Fibroblast of skin of abdomen (primary cell): ENCODE measurements at places on chromosomes 16 and 17.

DNA sequence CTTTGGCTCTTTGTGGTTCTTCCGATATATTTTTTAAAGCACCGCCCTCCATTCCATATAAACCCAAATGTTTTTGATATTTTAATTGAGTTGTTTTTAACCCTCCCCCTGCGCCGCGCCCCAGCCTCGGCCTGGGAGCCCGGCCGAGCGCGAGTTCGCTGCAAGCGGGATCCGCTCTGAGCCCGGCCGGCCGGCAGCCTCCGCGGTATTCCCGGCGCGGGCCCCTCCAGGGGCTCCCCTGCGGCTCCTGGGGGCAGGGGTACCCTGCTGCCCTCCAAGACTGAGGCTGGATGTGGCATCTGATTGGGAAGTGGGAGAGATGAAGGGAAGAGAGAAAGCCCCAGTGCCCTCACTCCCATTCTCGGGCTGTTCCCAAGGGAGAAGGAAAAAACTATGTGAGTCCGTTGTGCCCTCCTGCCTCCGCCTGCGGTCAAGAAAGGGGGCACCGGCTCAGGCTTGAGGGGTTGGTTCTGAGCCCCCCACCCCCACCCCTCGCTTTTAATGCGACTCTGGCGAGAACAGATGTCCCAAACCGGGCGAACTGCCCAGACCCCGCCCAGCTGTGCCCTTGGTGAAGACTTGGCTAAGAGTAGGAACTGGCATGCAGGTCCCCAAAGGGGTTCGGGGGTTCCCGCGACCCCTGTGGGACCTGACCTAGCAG is 8.6 kb downstream of the NEUROD2 start:
- DNase-seq = no peak

DNA sequence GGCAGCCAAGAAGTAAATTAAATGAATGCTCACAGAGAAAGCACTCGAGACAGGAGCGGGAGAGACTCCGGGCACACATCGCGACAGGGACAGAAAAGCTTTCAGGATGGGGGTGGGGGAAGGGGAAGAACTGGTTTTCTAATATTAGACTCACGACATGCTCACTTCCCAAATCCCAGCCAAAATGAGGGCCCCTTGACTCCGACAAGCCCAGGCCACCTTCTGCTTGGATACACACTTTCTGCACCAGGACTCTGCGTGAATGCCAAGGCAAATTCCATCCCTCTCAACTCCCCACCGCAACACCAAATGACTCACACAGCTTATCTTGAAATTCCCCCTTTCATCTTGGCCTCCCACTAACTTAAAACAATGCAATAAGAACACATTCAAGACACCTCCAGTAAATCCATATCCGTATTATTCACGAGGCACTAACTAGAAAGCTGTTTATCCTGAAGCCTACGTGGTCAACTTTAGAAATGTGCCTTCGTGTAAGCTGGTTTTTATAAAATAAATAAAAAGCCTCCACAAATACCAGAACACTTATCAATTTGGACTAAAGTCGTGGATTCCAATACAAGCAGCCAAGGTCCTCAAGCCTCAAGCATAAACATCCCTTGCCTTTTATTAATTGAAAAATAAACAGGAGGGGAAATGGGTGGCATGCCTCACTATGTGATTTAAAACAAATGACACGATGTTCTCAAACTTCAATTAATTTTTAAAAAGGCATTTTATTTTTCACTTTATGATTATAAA is 46.1 kb downstream of the NXN start:
- DNase-seq = peak; percentile 94

DNA sequence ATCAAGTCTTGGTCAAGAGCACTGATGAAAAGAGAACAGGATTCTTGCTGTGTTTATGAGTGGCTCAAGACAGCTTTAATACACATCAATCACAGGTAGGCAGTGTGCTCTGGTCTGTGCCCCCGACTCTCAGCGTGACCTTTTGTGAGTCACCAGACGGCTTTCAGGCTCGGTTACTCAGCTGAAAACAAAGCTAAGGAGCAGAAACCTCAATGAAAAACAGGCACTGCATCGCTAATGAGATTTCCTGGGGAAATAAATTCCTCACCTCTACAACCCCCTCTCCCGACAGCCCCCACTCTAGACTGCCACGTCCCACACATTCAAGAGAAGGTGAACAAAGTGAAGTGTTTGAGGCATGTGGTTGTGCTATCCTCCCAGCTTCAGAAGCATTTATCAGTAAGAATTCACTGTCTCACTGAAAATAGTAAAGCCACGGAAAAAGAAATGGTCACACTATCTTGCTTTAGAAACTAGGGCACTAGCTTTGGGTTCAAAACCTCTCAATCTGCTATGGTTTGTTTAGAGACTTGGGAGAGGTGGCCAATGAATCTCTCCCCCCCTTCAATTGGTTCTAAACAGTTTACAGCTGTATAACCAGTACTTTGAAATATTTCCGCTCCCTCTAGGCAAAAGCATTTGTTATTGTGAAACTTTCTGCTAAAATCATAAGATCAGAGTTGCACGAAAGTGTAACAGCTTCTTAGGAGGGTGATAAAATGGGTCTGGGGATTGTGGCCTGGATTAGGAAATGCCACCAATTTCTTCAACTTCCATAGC is 199.5 kb upstream of the PMFBP1 start:
- DNase-seq = peak; percentile 54

GRCh38 chr17:75693500-75694481 is 26.7 kb downstream of the SAP30BP start:
- DNase-seq = peak; percentile 84

DNA sequence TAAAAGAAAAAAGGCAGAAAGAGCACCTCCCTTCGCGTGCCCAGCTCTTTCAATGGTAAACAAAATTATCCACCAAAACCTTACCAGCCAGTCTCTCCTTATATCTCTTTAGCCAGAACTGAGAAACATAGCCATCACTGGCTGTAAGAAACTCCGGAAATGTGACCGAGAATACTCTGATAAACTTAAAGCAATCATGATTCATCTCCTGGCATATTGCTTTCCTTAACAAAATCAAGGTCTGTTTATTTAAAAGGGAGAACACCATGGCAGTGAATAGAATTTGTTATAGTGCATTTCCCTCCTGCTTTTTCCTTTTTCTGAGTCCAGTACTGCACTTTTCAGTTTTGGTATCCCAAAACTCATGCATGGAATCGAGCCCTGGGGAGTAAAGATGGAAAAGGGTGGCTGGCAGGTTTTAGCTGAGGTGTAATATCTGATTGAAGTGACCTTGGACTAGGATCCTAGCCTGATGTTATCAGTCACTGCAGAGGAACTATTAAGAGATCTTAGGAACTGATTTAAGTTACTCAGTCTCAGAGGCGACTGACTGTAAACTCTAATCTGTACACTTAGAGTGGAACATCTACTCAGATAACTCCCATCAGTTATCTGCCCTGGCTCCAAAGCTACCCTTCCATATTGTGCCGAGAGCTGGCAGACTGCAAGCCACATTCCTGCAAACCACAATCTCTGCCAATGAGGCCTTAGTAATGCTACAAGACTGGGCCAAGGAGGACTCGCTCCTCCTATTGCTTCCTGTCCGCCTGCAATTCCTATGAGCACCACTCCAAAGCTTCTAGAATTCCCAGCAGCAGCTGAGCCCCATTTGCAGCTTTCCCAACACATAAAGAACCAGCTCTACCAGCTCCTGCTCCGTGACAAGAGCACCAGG is 7.4 kb upstream of the COX10 start:
- peak; percentile 72 for DNase-seq

- DNase-seq = no peak
Measured at GRCh38 chr16:4833584-4833983, 13.5 kb downstream of the GLYR1 start.

DNA sequence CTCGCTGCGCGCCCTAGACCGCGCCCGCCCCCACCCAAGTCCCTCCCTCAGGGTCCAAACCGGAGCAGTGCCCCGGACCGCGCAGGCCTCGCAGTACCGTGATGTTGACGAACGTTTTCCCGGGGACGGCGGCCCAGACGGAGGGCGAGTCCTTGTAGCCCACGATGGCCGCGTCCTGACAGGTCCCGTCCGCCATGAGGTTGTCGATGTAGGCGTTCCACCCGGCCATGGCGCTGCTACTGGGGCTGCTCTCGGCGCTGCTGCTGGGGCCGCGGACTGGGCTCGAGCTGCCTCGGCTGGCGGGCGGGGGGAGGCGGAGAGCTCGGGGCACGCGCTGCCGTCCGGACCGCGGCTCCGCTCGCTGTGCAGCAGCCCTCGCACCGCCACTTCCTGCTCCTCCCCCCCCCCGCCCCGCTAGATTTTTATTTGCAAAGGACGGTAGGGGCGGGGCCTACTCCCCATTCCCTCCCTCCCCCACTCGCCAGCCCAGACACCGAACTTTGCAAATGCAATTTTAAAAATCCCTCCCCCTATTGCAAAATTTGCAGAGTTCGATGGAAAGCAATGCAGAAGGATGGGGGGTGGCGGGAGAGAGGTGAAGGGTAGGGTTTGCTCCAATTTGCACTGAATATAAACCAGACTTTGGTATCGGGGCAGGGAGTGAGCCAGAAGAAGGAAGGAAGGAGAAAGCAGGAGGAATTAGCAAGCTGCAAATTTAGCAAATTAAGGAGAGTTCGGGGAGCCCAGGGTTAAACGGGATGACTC is at the start of gene PFN1:
TSS of gene PFN1 (minus strand) at position 365 of the 765 bp plus-strand sequence. CDS start at position 229, 136 bp downstream.
- DNase-seq = peak; percentile 96

DNA sequence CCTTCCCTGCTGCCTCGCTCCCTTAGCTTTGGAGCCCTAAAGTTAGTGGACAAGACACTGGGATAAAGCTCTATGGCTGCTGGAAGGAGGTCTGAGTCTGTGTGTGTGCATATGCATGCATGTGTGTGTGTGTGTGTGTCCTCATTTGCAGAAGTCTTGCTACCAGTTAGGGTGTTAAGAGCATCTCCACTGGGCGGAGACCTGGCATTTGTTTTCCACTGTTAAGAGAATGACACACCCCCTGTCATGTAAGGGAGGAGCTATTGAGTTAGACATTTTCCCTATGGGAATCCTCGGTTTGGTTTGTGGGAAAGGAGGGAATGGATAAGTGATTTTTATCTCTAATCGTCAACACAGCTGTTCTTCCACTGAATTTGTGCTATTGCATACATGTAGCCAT is 24.8 kb upstream of the ARHGAP23 start:
- DNase-seq = peak; percentile 48

DNA sequence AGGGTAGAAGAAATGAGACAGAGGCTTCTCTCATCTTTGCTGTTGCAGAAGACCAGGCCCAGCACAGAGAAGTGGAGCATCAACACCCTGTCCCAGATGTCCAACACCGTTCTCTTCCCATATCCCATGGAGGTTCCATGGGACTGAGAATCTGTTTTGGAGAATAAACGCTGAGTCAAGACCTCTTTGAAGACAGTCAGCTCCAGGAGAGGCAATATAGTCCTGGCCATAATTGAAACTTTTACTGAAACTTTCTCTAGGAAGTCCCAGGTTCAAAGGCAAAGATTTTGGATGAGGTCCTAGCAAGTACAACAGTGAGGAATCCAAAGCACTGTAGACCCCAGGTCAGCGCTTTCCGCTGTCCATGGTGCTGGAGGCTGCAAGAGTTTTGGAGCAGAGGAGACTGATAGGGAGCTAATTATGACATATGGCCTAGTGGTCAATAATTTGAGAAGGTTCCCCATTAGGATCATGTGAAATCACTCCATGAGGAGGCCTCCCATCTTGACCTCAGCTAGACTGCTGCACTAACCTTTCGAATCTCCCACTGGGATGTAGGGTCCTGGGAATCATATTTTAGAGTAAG is 36.0 kb downstream of the OSBPL7 start:
- DNase-seq = peak; percentile 27

DNA sequence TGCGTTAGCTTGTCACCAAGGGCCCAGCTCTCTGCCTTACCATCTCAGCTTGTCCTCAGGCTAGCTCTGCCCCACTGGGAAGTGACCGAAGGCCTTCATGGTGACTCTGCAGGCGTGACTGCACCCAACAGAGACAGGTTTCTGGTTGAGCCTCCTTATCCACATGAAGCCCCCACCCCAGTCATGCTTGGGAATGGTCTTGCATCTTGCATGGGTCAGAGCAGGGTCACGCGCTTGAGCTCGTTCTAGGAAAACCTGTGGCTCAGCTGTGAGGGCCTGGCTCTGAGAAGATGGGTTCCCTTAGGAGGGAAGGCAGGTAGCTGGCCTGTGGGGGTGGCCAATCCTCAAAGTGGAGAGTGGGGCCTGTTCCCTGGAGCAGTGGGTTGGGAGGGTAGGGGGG is 122.8 kb downstream of the BANP start:
- no peak for DNase-seq
